ENCODE measurements at places on chromosomes 12 and 14.
A peak's percentile ranks its signal among the peaks of the same experiment; 100 is the strongest.

DNA sequence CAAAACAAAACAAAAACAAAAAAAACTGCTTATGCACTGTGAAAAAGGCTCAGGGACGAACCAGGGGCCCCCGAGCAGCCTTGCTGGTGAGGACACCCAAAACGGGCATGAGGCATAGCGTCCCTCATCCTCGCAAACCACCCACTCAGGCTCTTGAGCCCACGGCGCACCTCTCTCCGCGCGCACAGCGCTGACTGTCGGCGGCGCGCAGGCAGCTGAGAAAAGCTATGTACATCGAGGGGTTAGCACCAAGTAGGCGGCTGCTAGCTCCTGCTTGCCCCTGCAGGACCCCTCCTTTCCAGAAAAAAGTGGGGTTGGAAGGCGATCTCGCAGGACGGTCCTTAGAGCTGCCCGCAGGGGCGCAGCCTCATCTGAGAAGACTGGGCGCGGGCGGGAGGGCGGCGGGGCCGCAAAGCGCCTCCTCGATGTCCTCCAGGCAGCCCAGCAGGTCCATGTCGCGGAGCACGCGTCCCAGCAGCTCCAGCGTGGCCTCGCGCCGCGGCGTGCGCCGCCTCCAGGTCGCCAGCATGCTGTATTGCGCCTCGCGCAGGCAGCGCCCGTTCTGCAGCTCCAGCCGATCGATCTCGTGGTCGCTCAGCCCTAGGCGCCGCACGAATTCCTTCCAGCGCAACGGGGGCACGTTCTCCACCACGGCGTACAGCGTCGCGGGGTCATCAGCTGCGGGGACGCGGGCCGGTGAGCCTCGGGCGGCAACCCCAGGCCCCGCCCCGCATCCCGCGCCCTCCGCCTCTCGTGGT lies 12.8 kb downstream of the TNFRSF1A start:
- DNase-seq = no peak

- DNase-seq = peak; percentile 43
Observed at GRCh38 chr12:11697670-11698387, 48.4 kb downstream of the ETV6 start.

- no peak for DNase-seq
Observed at GRCh38 chr12:132672678-132673077, 14.5 kb downstream of the POLE start.

DNA sequence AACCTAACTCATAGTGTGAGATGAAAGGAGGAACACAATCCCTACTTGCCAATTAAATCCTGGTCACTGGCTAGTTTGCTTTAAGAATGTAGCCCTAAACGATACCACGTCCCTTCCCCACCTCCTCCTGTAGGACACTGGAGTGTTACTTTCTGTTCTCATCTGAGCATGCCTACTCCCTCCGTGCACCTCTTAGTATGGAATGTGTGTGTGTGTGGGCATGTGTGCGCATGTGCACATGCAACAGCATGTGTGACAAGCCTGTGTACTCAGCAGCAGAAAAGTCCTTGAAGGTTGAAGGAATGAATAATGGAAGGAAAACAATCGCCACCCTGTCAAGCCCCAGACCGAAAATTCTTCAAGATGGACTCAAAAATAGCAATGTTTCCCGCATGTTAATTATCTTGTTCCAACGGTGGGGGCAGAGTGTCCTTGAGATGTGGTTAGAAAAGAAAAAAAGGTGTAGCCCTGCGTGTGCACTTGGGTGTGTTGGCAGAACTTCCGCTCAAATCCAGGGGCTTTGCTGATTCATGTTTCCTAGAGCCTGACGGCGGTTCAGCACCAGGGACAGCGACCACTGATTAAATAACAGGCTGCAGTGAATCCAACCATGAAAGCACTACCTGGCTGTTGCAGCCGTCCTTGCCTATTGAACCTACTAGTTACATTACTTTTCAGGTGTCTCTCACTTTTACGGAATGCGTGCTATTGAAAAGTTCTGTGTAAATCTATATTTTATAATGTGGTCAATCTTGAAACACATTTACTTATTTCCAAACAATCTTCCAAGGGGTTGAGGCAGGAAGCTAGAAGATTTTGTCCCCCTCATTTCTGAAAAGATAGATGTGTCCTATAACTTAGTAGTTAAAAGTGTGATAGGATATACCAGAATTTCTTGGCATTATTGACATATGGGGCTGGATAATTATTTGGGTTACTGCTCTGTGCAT lies 79.8 kb downstream of the SRRM4 start:
- DNase-seq = no peak

- no peak for DNase-seq
Observed at GRCh38 chr12:11601647-11602046, 47.8 kb upstream of the ETV6 start.

DNA sequence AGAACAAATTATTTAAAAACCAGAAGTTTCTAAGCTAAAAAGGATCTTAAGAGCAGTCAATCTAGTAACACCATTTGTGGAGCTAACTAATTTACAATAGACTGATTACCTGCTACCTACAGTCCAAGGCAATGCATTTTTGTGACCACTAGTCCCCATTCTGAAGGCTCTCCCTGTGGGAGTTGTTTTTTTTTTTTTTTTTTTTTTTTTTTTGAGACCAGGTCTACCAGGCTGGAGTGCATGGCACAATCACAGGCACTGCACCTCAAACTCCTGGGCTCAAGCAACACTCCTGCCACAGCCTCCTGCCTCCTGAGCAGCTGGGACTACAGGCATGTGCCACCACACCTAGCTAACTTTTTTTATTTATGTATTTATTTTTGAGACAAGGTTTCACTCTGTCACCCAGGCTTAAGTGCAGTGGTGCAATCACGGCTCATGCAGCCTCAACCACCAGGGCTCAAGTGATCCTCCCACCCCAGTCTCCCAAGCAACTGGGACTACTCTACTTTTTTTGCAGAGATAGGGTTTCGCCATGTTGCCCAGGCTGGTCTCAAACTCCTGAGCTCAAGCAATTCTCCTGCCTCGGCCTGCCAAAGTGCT lies 3.9 kb downstream of the GNPTAB start:
- no peak for DNase-seq

DNA sequence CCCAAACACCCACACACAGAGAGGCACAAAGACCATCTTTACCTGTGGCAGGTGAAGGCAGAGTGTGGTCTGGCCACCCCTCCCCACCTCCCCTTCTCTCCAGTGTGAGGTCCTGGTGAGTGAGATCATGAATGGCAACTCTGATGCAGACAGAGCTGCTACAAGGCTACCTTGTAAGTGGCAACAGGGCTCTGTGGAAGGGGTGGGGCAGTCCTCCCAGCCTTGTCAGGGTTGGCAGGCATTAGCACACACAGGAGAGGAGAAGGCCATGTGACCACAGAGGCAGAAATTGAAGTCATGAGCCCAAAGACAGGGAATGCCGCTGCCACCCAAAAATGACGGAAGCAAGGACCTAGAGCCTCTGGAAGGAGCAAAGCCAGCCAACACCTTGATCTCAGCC lies 30.7 kb downstream of the VWF start:
- no peak for DNase-seq

DNA sequence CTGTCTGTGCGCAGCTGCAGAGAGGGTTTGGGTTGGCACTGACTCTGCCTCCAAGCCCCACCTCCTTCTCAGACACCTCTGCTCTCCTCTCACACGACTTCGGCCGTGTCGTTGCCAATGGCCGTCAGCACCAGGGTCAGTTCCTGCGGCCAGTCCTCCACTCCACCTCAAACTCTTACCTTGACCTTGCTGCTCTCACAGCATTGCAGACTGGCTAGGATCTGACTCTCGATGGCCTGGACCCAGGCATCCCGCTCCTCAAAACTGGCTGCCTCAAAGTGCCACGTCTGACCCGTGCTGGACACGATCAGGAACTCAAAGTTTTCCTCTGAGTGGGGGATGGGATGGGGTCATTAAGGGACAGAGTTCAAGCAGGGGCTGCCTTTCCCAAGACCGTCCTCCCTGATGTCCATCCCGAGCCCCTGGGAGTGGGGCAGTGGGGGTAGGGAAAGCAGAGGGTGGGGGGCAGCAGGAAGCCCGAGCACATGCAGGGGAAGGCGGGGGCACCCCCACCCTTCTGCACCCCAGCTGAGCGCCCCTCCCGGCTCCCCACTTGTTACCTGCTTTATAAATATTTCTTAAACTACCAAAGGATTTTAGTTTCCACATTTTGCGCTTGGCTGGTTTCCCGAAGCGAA lies 10.7 kb downstream of the AGAP2 start:
- DNase-seq = no peak

GRCh38 chr12:129401572-129401971 lies 502.3 kb downstream of the TMEM132D start:
- no peak for DNase-seq

DNA sequence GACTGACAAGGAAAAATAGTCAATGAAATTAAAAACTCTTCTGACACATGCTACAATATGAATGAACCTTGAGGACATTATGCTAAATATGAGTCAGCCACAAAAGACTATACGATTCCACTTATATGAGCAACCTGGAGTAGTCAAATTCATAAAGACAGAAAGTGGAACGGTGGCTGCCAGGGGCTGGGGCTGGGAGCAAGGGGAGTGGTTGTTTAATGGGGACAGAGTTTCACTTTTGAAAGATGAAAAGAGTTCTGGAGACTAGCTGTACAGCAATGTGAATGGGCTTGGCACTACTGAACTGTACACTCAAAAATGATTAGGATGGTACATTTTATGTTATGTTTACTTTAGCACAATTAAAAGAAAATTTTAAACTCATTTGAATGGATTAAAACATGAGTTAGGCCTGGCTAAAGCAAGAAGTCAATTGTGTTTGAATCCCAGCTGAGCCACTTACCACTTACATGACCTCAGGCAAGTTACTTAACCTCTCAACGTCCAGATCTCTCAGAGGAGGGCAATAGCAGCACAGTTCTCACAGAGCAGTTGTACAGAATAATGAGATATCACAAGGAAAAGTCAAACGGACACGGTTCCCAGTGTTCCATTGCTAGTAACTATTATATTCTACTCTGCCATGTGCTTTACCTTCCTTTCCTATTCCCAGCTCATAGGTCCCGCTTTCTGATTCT lies 102.5 kb downstream of the SPTSSA start:
- DNase-seq = no peak

DNA sequence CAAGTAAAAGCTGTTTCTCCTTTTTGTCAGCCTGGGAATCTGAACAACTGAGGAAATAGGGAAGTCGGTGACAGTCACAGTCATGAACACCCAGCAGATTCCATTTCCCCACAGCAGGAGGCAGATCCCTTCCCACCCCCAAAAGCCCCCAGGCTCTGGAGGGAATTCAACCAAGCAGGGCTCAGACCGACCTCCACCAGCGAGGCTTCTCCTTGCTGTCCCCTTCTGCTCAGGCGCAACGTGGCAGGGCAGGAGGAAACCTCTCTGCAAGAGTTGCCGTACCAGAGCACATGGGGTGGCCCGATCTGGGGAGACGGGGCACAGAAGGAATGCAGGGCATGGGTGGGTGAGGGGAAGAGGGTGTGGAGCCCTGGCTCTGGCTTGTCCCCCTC lies 319 bp downstream of the GALNT6 start:
- DNase-seq = no peak

DNA sequence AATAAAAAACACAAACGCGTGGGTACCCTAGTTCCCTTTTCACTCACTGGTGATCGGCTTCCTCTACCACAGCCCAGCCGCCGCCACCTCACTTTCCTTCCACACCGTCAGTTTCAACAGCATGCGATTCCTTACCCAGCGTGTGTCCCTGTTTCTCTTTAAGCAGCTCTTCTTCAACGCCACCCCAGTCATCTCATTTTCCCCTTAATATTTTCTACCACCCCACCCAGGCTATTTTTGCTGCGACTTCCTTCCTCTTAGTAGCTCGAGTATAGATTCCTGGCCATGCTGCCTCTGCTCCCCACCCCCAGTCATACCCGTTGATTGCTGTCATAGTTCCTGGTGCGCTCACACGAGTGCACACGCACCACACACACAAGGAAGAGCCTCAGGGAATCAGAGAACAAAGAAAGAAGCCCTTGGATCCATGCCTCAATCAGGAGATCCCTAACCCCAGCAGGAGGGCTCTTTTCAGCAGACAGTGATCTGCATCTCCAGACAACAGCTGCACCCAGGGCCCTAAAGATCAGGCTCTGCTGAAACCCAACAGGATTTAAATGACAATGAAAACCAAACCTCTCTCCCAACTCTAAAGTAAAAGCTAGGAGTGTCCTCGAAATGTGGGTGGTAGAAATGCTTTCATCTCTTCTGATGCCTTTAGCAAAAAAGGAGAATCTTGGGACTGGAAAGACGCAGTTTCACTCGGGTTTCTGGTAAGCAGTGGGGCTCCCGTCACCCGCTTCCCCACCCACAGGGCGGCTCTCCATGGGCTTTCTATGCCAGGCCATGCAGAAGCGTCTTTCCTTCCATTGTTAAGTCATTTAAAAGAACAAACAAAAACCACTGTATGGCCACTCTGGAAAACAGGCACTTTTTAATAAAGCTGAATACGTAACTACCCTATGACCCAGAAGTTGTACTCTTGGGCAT lies 23.8 kb downstream of the VPS37B start:
- no peak for DNase-seq

- DNase-seq = no peak
Observed at GRCh38 chr12:49129332-49130150, 1.7 kb downstream of the TUBA1B start.

DNA sequence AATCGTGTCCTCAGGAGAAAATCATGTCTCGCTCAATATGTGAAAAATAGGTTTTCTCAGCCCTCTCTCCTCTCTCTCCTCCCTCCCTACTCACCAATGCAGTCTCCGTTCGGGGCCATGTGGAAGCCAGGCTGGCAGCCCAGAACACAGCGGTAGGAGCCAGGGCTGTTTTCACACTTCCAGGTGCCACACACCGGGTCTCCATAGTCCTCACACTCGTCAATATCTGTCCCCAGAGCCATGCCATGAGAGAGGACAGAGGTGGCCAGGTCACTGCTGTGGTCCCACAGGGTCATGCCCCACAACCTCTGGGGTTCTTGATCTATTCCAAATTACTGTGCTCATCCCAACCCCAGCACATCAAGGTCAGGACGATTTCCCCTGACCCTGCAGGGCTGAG lies 13.5 kb downstream of the ISCA2 start:
- no peak for DNase-seq

DNA sequence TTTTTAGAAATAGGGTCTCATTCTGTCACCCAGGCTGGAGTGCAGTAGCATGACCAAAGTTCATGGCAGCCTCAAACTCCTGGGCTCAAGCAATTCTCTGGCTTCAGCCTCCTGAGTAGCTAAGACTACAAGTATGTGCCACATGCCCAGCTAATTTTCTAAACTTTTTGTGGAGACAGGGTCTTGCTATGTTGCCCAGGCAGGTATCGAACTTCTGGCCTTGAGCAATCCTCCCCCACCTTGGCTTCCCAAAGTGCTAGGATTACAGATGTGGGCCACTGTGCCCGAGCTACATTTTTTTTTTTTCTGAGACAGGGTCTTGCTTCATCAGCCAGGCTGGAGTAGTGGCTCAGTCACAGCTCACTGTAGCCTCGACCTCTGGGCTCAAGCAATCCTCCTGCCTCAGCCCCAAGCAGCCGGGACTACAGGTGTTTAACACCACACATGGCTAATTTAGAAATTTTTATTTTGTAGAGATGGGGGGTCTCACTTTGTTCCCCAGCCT lies 7.1 kb downstream of the PPP4R3A start:
- no peak for DNase-seq

GRCh38 chr12:34396861-34397590 lies 374.7 kb downstream of the ALG10 start:
- no peak for DNase-seq

GRCh38 chr14:51873221-51873893 lies 12.9 kb downstream of the GNG2 start:
- no peak for DNase-seq
